Brain pericyte (primary cell): ENCODE measurements at places on chromosomes 2 and 18.

GRCh38 chr18:57025540-57025939 lies 121.3 kb upstream of the BOD1L2 start:
- no peak for DNase-seq

DNA sequence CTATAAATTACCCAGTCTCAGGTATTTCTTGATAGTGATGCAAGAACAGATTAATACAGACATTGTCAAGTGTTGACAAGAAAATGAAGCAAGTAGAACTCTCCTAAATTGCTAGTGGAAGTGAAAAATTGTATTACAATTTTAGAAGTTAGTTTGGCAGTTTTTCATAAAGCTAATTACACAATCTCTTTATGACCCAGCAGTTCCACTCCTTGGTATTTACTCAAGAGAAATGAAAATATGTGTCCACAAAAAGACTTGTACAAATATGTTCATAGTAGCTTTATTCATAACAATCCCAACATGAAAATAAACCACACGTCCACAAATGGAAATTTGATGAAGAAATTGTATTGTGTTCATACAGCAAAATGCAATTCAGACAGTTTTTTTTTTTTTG lies 49.4 kb downstream of the PDE1A start:
- no peak for DNase-seq

- no peak for DNase-seq
Observed at GRCh38 chr2:68222287-68222686, 30.0 kb downstream of the PPP3R1 start.

DNA sequence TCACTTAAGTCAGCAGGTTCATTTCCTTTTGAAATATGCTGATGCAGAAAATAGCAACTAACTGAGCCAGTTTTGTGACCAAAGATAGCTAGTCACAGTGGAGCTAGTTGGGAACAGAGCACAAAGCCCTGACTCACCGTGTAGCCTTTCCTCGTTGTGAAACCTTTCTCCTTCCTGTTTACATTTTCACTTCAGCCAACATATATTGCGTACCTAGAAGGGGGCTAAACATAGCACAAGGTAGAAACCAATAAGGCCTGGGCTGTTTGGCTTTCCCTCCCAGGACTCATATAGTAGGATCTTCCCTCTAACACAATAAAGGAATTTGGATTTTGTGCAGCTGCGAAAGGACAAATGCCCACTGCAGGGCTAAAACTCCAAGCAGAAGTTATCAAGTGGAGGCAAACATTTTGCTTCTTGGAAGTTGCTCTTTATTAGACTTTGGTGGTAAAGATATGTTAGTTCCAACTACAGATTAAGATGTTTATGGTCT lies 24.5 kb upstream of the LPIN2 start:
- no peak for DNase-seq

DNA sequence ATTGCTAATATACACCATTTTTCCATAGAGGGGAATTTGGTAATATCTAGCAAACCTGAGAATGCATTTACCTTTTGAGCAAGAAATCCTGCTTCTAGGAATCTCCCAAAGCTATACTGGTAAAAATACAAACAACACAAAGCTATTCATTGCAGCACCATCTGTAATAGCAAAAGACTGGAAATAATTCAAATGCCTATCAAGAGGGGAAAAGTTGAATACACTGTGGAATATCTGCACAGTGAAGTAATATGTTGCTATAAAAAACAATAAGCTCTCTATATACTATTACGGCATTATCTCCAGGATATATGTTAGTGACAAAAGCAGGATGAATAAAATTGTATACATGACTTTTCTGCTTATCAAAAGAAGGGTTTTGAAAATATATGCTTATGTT lies 112.3 kb upstream of the CHAC2 start:
- no peak for DNase-seq

- DNase-seq = no peak
Observed at GRCh38 chr18:3466872-3467271, 16.9 kb downstream of the TGIF1 start.

DNA sequence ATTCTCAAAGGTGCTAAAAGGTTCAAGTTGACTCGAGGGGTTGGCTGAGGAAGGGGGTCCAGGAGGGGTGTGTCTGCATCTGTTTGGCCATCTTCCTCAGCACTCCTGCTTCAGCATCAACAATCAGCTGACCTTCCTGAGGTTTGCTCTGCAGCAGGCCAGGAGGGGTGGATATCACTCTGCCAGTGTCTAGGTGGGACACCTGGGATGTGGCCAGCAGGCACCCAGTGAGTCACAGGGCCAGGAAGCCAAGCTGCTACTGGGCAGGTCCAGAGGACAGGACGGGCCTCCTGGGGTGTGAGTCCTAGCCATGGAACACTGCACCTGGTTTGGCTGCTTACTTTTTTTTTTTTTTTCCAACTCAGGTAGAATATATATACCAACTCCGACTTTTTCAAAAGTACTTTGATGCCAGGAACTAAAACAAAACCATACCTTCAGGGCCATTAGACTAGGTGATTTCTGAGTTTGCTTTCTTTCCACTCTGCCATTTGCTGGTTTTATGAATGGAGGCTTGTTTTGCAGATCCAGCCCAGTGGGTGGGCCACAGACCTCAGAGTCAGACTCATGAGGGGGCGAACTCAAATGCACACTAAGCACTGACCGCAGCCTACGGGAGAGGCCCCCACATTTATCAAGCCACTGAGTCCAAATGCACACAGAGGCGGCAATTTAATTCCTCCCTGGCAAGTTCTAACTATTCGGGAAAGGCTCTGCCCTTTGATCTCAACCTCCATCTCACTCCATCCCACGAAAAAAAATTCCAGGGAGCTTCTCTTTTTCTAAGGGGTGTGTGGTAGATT lies 76.0 kb downstream of the UXS1 start:
- no peak for DNase-seq

DNA sequence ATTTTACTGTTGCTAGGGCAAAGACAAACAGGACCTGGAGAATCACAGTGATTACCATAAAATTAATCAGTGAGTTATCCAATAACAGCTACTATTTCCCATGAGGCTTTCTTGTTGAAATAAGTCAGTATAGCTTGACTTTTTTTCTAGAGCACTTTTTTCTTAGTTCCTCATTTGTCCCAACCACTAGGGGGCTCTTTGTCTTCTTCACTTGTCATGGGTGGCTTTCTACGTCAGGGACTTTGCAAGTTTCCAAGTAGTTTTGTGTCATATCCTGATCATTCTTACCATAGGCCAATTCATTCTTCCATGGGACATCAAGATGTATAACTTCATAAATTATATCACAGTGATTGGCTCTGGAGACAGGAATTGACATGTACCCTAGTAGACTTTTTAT lies 1019.6 kb upstream of the PIK3C3 start:
- no peak for DNase-seq

- DNase-seq = no peak
Observed at GRCh38 chr2:216770050-216770449, 74.7 kb upstream of the IGFBP5 start.

- no peak for DNase-seq
Observed at GRCh38 chr2:178238154-178238521, 43.8 kb downstream of the OSBPL6 start.

DNA sequence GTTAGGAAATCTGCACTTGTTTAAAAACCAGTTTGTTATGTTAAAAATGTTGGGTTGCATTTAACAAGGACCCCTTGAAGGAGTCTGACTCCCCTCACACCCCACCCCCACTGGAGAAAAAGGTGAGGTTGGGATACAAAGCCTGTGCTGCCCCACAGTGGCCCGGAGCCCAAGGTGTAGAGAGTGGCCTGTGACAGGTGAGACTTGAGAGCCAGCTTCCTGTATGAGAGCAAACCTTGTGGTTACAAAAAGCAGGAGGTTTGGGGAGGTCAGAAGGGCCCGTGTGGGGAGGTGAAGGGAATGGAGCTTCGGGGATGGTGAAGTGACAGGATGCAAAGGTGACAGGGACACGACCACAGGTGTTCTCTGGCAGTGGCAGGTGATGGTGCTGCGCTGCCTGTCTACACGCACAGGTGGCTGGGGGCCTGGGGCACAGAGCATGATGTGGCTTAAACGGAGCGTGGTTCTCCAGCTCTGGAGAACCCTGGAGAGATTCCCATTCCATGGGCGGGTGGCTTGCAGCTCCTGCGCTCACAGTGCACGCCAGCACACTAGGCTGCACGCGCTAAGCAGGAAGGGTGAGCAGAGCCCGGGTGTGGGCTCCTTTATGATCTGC lies 29.0 kb downstream of the IMPA2 start:
- no peak for DNase-seq

DNA sequence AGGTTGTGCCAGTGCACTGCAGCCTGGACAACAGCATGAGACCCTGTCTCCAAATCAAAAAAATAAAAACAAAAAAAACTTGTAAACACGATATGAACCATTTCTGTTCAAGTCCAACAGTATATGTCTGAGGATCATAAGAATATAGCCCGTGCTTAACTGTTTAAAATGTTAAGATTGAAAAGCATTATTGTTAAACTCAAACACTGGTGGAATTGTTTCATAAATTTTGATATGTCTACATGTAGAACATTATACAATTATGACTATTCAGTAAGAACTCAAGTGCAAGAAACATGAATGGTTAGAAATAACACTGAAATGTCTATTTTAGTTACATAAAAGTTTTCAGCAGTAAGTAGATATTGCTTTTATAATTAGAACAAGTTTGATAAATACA lies 29.7 kb downstream of the PPIG start:
- DNase-seq = no peak

DNA sequence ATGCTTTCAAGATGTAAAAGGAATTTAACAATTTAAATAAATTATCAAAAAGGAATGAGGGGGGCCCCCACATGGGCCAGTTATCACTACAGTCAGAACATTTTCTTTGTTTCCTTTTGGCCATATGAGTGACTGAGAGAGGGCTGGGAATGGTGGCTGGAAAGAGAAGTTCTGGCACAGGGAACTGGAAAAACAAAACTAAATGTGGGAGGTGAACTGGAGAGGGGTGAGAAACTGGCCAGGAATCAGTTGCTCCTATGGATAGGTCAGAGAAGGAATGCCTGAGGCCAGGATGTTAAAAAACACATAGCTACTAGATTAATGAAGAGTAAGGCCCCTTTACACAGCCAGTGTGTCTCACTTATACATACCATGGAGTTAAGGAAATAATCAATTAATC lies 121.0 kb downstream of the RBMS1 start:
- no peak for DNase-seq

- no peak for DNase-seq
Observed at GRCh38 chr18:10322004-10322403, 132.4 kb upstream of the APCDD1 start.

DNA sequence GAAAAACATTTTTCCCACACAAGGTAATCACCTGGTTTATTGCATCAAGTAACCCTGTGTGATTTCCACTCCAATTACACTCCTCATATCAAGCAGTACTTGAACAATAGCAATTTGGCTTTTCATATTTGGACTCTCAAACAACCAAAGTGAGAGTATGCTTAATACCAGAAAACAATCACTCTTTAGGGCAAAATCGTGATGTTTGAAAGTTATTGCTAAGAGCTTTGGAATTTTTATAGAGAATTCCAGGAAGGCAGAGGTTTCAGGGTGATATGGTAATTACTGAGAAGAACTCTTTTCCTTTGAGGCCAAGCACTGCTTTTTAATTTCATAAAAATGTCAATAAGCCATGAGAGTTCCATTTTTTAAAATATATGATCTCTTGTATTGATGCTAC lies 779.5 kb upstream of the LRRTM1 start:
- no peak for DNase-seq

- no peak for DNase-seq
Observed at GRCh38 chr2:102366406-102367112, 11.0 kb downstream of the IL18R1 start.

- DNase-seq = peak; percentile 33
Observed at GRCh38 chr2:38690499-38691420, 24.8 kb downstream of the GALM start.

DNA sequence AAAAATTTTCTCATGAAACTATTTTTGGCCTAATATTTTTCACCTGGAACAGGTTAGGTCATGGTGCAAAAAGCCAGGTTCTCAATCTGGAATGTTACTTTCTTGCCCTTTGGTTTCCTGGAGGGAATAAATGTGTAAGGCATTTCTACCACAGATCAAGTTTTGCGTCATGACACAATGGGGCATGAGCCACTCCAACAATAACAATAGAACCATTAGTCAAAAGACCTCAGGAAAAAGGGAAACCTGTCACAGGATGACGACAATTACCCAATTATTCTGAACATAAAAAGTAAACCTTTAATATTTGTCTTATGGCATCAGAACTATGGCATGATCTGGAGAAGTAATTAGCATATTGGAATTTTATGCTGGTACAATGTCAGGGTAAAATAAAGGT lies 88.2 kb upstream of the HNRNPA3 start:
- DNase-seq = no peak

DNA sequence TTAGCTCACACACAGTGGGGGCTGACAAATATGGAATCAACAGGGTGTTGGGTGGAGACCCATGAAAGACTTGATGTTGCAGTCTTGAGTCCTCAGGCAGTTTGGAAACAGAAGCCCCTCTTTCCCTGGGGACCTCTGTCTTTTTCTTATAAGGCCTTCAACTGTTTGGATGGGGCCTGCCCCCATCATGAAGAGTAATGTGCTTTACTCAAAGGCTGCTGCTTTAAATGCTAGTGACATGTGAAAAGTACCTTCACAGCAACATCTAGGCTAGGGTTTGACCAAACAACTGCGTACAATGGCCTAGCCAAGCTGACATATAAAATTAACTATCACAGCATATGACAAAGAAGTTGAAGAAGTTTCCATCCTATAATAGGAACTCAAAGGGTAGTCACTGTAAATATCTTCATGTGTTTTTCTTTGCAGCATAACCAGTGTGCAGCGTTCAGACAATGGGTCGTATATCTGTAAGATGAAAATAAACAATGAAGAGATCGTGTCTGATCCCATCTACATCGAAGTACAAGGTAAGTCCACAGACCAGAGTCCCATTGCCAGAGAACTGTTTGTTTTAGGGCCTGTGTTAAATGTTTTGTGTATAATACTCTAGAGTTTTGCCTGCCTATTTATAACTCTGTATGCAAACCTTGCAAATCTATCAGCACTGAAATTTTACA lies 46.3 kb downstream of the MERTK start:
- no peak for DNase-seq

DNA sequence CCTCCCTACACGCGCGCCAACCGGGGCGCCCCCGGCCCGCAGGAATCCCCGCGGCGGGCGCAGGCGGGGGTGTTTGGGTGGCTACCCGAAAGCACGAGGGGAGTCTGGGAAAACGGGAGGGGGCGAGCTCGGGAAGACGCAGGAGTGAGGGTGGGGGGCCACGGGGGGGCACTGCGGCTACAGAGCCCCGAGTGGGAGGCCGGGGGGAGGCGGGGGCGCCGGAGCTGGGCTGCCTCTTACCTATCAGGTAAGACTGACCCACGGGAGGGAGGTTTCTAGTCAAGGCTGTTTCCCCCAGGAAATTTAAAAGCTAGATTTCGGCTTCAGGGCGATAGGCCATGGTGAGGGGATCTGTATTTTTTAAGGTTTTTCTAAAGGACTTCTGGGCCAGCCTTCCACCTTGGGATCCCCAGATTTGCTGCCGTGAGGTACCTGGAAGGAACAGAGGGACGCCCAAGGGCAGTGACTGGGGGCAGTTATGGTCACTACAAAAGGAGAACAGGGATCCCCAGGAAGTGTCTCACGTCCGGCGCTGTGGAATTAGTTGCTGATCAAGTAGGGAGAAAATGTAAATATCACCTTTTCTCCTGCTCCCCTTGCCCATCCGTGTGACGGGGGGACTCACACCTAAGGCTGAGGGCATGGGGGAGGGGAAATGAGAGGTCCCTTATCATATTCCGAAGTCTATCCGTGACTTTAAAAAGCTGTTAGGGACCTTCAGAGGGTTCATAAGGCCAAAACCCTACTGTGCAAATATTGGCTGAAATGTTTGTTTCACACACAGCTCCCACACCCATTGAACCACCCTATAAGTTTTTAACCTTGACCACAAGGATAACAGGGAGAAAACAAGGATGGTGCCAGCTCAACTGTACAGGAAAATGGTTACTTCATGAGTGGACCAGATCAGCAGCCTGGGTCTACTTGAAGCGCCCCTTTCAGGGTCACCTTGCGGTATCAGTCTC lies 638 bp upstream of the IRS1 start:
- DNase-seq = no peak
